ENCODE measurements at places on chromosomes 4 and X. TPM values are rescaled to one million over a fixed set of nuclear protein-coding genes. Genes with fewer than 3 reads are reported as not detected.

FATE1 gene
- not detected for total RNA-seq

PWWP3B gene
- 0.33 TPM for total RNA-seq

MXRA5 gene
- 2.5 TPM for total RNA-seq

EDA2R gene
- total RNA-seq, result 3.4 TPM

GPRASP1 gene
- 18.5 TPM for total RNA-seq

LANCL3 gene
- 1.5 TPM for total RNA-seq

PPBP gene
- not detected for total RNA-seq

PPM1K gene
- 35.9 TPM for total RNA-seq

MAGEA9 gene
- total RNA-seq, result not detected

CTAG1B gene
- total RNA-seq, result not detected

XAGE2 gene
- total RNA-seq, result not detected

PRKG2 gene
- 7.3 TPM for total RNA-seq

TCEANC gene
- total RNA-seq, result 4.2 TPM

FHL1 gene
- 3,092 TPM for total RNA-seq

GRCh38 chr4:182174979-182175378 is 68.2 kb upstream of the TENM3 start:
- DNase-seq, result no peak
- no peak overlapping the region for H3K4me3 ChIP-seq
- H3K27ac ChIP-seq, result no peak overlapping the region
- H3K36me3 ChIP-seq, result no peaks in the 10 kb centered on the region
- no peaks in the 10 kb centered on the region for H3K4me1 ChIP-seq

DNA sequence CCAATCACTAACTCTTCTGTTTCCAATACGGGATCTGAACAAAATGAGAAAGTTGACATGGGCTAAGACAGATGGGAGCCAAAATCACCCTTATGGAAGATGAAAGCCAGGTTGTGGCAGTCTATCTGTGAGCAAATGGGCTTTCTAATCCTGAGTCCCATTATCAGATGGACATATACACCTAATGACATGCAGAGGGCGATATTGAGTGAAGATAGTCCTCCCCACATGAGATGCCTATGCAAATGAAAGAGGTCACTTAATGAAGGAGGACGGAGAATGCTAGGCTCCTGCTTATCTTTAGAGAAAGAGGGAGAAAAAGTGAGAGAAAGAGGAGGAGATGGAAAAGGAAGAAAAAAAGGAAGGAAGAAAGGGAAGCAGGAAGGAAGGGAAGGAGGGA is 547.5 kb downstream of the NLGN4X start:
- no peak for DNase-seq
- no peaks in the 10 kb centered on the region for H3K4me1 ChIP-seq
- H3K36me3 ChIP-seq, result no peaks in the 10 kb centered on the region
- H3K27ac ChIP-seq, result no peak overlapping the region

DNA sequence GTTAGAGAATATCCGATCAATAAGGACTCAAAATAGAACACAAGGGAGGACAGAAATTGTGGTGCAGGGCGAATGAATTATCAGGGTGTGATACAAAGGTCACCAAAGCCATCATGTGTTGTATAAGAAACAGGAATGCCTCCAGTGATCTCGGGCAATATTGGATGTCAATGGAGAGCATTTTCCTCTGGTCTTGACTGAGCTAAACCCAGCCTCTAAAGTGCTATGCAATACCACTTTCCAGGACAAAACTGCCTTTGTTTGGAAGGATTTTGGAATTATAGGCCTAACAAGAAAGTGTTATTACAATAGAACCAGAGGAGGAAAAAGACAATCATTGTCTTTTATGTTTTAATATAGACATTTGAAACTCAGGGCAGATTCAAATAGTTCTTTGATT is 281.7 kb downstream of the CHM start:
- H3K4me3 ChIP-seq, result no peak overlapping the region
- no peak overlapping the region for H3K27ac ChIP-seq
- H3K36me3 ChIP-seq, result no peaks in the 10 kb centered on the region
- DNase-seq, result no peak
- no peaks in the 10 kb centered on the region for H3K27me3 ChIP-seq

DNA sequence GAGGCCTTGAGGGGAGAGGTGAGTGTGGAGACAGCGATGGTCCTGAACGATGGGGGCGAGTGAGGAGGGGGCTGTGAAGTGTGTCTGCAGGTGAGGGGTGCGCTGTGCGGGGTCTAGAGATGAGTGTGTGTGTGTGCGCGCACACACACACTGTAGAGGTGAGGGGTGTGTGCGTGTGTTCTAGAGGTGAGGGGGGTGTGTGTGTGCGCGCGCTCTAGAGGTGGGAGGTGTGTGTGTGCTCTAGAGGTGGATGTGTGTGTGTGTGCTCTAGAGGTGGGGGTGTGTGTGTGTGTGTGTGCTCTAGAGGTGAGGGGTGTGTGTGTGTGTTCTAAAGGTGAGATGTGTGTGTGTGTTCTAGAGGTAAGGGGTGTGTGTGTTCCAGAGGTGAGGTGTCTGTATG is 574 bp downstream of the BST1 start:
- peak overlapping the region; percentile 55 for H3K4me3 ChIP-seq
- H3K36me3 ChIP-seq, result no peaks in the 10 kb centered on the region
- H3K27ac ChIP-seq, result peak overlapping the region; percentile 41

- no peak overlapping the region for H3K4me3 ChIP-seq
- peaks cover 64% of the 10 kb centered on the region for H3K4me1 ChIP-seq
- H3K36me3 ChIP-seq, result no peaks in the 10 kb centered on the region
- DNase-seq, result no peak
These were observed 134.4 kb downstream of the AFF1 start for GRCh38 chr4:87069037-87069742.

DNA sequence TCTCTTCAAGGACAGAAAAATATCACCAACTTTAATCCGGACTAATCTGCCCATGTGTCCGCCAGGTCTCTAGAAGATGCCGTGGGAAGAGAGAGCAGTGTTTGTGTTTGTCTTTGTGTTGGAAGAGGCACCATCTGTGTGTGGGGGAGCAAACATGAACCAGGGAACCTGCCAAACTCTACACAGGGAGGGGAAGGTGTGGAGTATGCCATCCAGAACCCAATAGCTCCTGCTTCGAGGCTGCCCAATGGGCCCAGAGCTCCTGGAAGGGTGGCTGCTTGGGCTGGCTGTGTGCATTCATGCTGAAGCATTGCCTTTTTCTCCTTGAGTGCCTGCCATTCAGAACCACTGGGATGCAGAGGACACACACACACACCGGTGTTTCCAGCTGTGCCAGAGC is 536.2 kb downstream of the MID1IP1 start:
- no peak overlapping the region for H3K4me3 ChIP-seq
- H3K36me3 ChIP-seq, result no peaks in the 10 kb centered on the region
- peaks cover 22% of the 10 kb centered on the region for H3K4me1 ChIP-seq
- H3K27ac ChIP-seq, result peak overlapping the region; percentile 68
- DNase-seq, result no peak

DNA sequence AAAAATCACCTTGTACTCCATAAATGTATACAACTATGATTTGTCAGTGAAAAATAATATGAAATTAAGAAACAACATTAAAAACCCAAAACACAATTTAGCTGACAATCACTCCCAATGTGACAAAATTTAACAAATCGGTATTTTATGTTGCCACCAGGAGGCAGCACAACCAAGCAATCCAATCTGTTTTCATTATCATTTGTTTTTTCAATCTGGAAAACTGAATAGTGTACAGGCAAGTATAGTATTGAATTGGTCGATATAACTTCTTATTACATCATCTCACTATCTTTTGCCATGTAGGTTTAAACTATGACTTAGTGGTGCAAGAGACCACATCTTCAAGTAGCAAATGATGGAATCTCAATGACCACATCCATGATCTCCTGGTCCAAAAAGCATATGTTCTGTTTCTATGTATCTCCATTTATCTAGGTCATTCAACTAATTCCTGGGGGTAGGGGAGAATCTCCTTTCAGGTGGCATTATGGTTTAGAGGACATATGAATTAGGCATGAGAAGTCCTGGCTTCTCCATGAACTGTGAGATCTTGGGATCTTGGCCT is 112.9 kb upstream of the AGA start:
- no peaks in the 10 kb centered on the region for H3K4me1 ChIP-seq
- H3K36me3 ChIP-seq, result no peaks in the 10 kb centered on the region
- no peak for DNase-seq
- H3K27me3 ChIP-seq, result no peaks in the 10 kb centered on the region
- H3K4me3 ChIP-seq, result no peak overlapping the region

- DNase-seq, result no peak
- no peak overlapping the region for H3K27ac ChIP-seq
- H3K4me3 ChIP-seq, result no peak overlapping the region
These were observed 45.8 kb upstream of the UXT start for GRCh38 chrX:47704736-47705135.

DNA sequence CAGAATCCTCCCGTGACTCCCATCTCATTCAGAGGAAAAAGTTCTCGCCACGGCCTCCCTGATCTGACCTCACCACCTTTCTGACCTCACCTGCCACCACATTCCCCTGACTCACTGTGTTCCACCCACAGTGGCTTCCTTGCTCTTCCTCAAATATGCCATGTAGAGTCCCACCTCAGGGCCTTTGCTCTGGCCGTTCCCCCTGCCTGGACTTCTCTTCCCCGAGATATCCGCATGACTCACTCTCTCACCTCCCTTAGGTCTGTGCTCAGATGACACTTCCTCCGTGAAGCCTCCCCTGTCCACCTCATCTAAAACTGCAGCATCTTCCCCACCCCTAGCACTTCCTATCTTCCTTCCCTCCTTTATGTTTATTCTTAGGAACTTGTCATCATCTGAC is 7.2 kb upstream of the TSPYL2 start:
- no peak overlapping the region for H3K27ac ChIP-seq
- H3K36me3 ChIP-seq, result no peaks in the 10 kb centered on the region
- H3K4me3 ChIP-seq, result no peak overlapping the region

- H3K4me1 ChIP-seq, result peaks cover 13% of the 10 kb centered on the region
- peak overlapping the region; percentile 88 for H3K27ac ChIP-seq
- no peaks in the 10 kb centered on the region for H3K27me3 ChIP-seq
- H3K4me3 ChIP-seq, result peak overlapping the region; percentile 60
These were observed 683 bp downstream of the EBP start for GRCh38 chrX:48522291-48522690.

GRCh38 chr4:168883513-168883912 is 126.5 kb downstream of the CBR4 start:
- H3K4me1 ChIP-seq, result peaks cover 76% of the 10 kb centered on the region
- H3K27me3 ChIP-seq, result no peaks in the 10 kb centered on the region
- no peak overlapping the region for H3K4me3 ChIP-seq
- peaks cover 48% of the 10 kb centered on the region for H3K36me3 ChIP-seq

- H3K27me3 ChIP-seq, result no peaks in the 10 kb centered on the region
- no peak overlapping the region for H3K27ac ChIP-seq
- DNase-seq, result no peak
- no peak overlapping the region for H3K4me3 ChIP-seq
These were observed 269.4 kb upstream of the FAT4 start for GRCh38 chr4:125045311-125045710.

DNA sequence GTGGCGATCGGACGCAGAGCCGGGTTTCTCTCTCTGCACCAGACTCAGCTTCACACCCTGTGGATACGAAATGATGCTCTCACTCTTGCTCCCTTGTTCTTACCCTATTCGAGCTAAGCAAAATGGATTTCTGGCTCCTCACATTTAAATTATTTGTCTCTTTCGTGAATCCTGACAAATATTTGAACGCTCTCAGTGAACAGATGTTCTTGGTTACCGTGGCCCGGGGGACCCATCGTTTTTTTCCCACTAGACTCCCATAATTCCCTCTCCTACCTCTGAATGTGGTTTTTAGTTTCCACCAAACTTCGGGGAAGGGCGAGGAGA is 630 bp downstream of the SMARCA5 start:
- H3K4me1 ChIP-seq, result peaks cover 48% of the 10 kb centered on the region
- peak overlapping the region; percentile 97 for H3K27ac ChIP-seq
- no peak for DNase-seq

GRCh38 chr4:94814237-94814636 is 56.5 kb downstream of the BMPR1B start:
- no peak overlapping the region for H3K27ac ChIP-seq
- H3K27me3 ChIP-seq, result no peaks in the 10 kb centered on the region

GRCh38 chr4:69092980-69093568 is 3.2 kb upstream of the UGT2B7 start:
- no peak overlapping the region for H3K27ac ChIP-seq
- no peaks in the 10 kb centered on the region for H3K27me3 ChIP-seq
- H3K36me3 ChIP-seq, result no peaks in the 10 kb centered on the region
- DNase-seq, result no peak

DNA sequence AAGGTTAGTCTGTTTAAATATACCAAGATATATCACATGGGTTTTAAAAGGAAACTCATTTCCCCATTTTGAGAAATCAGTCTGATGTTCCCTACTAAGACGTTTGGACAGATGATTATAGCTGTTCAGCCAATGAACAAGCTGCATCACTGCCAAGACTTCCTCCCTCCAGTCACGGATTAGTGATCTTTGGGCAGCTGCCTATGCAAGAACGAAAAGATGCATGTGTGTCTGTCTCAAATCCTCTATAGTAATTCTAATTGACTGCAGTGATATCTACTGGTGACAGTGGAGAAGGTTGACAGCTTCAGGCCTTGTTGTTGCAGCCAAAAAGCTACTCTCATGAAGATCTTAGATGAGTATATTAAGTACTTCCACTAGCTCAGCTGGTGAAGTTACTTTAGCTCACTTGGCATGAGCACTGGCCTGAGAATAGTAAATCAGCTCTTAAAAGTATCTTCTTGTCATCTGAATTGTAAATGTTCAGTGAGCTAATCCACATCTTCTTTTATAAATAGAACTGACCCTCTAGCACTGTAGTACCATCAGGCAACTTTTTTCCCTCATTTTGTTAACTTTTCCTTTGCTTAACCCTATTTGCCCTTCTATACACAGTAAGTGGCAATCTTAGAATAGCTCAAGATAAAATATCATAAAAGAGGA is 134.5 kb upstream of the PCDH10 start:
- H3K27me3 ChIP-seq, result no peaks in the 10 kb centered on the region
- no peak for DNase-seq
- no peak overlapping the region for H3K27ac ChIP-seq
- H3K4me3 ChIP-seq, result no peak overlapping the region

GRCh38 chr4:75016472-75016871 is 83.6 kb downstream of the PARM1 start:
- H3K27me3 ChIP-seq, result no peaks in the 10 kb centered on the region
- DNase-seq, result no peak
- H3K4me3 ChIP-seq, result no peak overlapping the region
- H3K36me3 ChIP-seq, result no peaks in the 10 kb centered on the region

GRCh38 chrX:153667281-153667955 is 6.2 kb downstream of the PNCK start:
- H3K27me3 ChIP-seq, result no peaks in the 10 kb centered on the region
- no peak overlapping the region for H3K4me3 ChIP-seq
- DNase-seq, result no peak

- peaks cover 2% of the 10 kb centered on the region for H3K36me3 ChIP-seq
- peaks cover 36% of the 10 kb centered on the region for H3K4me1 ChIP-seq
- no peaks in the 10 kb centered on the region for H3K27me3 ChIP-seq
- no peak for DNase-seq
These were observed 409 bp downstream of the UGDH start for GRCh38 chr4:39526765-39527295.

- no peaks in the 10 kb centered on the region for H3K36me3 ChIP-seq
- H3K27ac ChIP-seq, result no peak overlapping the region
- DNase-seq, result no peak
- no peaks in the 10 kb centered on the region for H3K4me1 ChIP-seq
- H3K4me3 ChIP-seq, result no peak overlapping the region
These were observed 421.0 kb downstream of the ADAM29 start for GRCh38 chr4:175339100-175339707.
